ENCODE measurements at places on chromosomes 2 and 18.

- no peak for DNase-seq
These were observed 44.4 kb downstream of the TRIB2 start for GRCh38 chr2:12761104-12761503.

DNA sequence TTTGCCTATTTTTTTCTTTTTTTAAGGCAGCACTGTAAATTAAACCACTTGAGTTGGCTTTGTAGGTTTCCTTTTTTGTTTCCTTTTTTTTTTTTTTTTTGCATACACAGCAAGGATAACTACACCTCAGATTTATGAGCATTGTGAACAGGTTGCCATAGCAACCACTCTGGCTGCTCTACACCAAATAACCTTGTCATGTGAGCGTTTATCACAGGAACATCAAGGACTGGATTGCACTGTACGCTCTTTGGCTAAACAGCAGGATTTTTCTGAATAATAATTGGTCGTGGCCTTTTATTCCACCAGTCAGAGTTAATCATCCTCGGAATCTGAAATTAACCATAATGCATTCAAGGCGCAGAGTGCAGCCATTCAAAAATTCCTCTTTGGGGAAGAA, 199.1 kb upstream of the SLC14A2 start:
- no peak for DNase-seq

GRCh38 chr2:19649785-19650380, 251.9 kb downstream of the TTC32 start:
- DNase-seq = no peak

- DNase-seq = no peak
These were observed 551.7 kb downstream of the SATB2 start for GRCh38 chr2:198905881-198906612.

- no peak for DNase-seq
These were observed 187.8 kb upstream of the TNP1 start for GRCh38 chr2:217047631-217048030.

GRCh38 chr2:39666491-39667101, 879 bp downstream of the TMEM178A start:
- peak; percentile 38 for DNase-seq

GRCh38 chr18:9221040-9221439, 84.5 kb downstream of the ANKRD12 start:
- no peak for DNase-seq

GRCh38 chr2:32624812-32625211, 3.0 kb upstream of the TTC27 start:
- DNase-seq = no peak

DNA sequence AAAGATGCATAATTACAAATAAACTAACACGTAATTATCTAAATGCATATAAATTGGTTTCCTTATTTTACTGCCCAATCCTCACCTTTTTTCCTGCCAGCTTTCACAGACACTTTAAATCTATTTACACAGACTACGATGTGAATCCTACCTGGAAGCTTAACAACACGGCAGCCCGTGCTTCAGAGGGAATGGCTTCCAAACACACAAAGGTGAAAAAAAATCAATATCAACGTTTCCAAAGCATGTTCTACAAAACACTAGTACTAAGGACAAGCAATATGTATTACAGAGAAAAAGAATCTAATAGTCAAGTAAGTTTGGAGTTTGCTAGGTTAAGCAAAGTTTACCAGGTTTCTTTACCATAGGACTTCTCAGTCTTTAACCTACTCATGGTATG, 4.4 kb downstream of the MAP4K3 start:
- DNase-seq = no peak

DNA sequence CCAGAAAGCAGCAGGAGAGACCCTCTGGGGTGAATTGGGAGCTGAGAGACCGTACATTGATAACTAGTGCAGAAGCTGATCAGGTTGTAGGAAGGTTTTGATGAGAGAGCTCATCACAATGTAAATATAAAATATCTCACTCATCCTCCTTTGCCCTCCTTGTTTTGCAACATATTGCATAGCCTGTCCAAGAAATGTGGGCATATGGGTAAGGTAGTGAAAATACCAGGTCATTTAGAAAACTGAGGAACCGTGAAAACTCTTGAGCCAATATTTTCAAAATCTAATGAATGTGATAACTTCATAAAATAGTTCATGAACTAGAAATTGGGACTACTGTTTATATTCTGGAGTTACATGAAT, 31.4 kb downstream of the C18orf54 start:
- DNase-seq = no peak

- no peak for DNase-seq
These were observed 852.9 kb downstream of the DCDC2C start for GRCh38 chr2:4556135-4556896.

DNA sequence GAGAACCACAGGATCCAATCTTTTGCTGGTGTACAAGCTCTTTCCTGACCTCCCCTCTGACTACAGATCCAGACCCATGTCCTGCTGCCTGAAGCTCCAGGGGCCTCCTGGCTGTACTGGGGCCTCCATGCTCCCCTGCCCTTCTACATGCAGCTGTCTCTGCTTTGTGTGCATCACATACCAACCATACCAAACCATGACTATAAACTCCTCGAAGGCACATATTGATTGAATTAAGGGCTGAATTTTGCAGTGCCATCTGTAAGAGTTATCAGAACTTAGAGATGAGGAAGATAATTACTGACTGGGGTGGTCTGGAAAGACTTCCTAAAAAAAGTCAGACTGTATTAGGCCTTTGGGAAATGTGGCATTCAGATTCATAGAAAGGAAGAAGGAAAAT, 139.9 kb upstream of the CXCR4 start:
- no peak for DNase-seq

- DNase-seq = no peak
These were observed 34.0 kb upstream of the TMEM178A start for GRCh38 chr2:39631718-39632117.
